ENCODE measurements at places on chromosomes 7 and 10.
A peak's percentile ranks its signal among the peaks of the same experiment; 100 is the strongest.

- no peak for DNase-seq
These were observed 527.4 kb upstream of the IGFBP3 start for GRCh38 chr7:46448478-46448877.

- DNase-seq: peak; percentile 66
These were observed 120.7 kb downstream of the PRKAG2 start for GRCh38 chr7:151756076-151756731.

GRCh38 chr10:34721208-34721840 lies 93.8 kb downstream of the PARD3 start:
- peak; percentile 50 for DNase-seq

DNA sequence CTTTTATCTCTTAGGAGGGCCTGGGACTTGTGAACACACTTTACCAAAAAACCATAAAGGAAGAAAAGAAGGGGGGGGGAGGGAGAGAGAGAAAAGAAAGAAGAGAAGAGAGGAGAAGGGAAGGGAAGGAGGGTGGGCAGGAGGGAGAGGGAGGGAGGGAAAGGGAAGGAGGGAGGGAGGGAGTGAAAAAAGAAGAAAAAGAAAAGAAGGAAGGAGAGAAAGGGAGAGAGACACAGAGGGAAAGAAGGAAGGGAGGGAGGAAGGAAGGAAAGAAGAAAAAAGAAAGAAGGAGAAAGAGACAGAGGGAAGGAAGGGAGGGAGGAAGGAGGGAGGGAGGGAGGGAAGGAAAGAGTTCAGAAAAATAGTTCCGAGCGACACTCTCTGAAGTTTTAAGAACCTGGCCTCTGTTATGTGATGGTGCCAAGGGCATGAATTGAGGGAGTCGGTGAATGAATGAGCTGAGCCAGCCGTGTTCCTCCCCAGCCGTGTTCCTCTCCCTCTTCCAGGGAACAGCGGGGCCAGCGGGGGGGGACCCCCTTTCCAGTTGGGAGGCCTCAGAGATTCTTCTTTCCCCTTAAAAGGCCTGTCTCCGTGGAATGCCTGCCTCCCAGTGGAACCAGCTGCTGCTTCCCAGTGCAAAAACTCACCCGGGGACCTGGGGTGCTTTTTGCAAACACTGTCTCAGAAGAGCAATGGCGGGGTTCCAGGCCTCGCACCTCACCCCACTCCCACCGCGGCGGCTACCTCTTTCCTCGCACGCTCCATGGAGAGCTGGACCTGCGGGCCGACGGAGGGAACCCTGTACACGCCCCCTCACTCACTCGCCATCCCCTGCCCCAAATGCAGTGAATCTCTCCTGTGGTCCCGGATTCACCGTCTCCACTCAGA lies 84.1 kb downstream of the FOXL3 start:
- DNase-seq: no peak

DNA sequence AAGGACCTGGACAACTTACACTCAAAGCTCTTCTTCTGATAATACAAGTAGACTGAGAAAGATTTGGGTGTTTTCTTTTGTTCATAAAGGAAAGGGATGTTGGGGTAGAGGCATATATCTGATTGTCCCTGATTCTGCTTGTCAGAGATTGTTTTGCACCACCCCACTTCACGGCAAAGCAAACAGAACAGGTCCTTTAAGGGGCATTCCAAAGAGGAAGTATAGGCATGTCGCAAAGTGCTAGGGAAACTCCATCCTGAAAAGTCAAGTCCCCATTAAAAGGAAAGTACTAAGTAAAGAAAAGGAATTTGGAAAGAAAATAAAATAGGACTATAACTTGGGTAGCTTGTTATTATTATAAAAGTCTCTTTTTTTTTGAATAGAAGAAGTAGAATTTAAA lies 233.0 kb downstream of the DNAJB9 start:
- DNase-seq: no peak

DNA sequence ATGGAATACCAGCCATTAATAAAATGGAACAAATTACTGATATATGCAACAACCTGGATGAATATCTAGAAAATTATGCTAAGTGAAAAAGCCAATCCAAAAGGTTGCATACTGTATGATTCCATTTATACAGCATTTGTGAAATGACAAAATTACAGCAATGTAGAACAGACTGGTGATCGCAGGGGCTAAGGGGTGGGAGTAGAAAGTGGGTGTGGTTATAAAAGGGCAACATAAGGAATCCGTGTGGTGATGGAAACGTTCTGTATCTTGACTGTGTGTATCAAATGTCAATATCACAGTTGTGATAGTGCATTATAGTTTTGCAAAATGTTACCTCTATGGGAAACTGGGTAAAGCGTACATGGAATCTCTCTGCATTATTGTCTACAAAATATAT lies 15.0 kb downstream of the CEP41 start:
- no peak for DNase-seq

DNA sequence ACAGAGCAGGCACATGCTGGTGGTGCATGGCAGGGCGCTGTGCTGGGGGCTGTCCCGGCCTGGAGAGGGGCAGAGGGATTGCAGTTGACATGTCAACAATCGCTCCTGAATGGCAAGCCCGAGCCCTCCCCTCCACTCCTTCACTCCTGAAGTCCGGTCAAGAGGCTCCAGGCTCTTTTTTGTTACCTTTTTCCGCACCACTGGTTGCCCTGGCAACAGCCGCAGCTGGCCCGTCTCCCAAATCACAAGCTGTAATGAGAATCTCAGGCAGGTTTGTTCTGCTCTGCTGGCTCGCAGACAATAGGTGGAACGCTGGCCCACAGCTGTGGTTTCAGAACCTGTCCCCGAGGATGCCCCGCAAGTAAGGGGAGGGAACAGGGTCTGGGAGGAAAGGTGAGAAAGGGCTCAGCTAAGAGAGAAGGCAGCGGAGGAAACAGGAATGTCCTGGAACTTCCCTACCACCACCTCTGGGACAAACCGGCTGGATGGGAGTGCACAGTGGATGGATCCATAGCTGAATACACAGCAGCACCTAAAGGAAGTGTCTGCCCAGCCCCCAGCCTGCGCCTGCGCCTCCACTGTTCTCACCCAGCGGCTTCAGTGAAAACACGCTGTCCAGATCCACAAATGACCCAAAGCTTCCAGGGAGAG lies 58.9 kb downstream of the CALML3 start:
- DNase-seq: peak; percentile 87

DNA sequence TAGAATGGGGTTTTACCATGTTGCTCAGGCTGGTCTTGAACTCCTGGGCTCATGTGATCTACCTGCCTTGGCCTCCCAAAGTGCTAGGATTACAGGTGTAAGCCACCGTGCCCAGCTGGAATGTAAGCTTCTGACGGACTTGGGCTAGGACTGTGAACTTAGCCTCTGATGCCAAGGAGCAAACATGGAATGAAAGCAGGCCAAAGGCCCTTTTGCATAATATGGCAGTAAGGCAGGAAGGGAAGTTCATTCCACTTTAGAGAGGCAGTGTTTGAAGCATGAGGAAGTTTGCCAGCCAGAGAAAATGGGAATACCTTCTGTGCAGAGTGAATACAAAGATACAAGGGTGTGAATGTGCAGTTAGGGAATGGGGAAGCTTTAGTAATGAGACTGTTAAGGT lies 20.3 kb downstream of the VCL start:
- no peak for DNase-seq

DNA sequence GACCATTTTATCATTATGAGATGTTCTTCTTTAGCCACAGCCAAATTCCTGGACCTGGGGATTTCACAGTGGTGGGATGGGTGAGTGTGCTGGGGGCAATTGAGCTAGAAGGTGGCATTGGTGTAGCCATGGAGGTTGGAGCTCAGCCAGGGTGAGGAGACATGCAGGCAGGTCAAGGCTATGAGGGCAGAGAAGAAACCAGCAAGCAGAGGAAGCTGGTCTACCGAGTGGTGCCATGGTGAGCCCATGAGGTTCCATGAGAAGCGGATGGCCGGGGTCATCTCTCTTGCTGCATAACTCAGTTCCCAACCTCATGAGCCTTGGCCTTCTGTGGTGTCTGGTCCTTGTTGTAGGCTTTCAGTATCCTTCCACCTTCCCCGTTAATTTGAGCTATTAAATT lies 91.4 kb downstream of the CARD11 start:
- DNase-seq: no peak

- DNase-seq: no peak
These were observed 14.1 kb upstream of the WDR86 start for GRCh38 chr7:151423936-151424335.

DNA sequence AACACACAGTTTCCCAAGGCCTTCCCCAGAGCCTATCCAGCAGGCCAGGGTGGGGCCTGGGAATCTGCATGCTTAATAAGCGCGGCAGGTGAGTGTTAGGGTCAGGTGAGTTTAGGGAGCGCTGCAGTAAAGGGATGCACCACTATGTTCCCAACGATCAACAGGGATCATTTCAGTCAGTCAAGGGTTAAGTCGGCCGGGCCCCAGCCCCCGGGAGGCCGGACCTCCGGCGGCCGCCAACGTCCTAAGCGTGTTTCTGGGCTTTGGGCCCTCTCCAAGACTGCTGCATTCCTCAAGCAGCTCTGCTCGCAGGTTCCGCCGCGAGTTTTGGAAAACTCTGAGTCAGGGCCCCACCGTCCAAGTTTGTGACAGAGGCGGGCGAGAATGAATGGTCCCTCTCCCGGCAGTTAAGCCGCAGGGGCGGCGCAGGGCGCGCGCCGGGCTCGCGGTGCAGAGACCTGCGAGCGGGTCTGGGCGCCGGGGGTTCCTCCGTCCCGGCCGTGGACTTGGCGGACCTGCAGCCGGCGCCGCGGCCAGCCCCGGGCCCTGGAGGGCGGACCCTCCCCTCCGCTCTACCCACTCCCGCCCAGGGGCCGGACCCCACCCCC lies 81.6 kb downstream of the ARHGAP22 start:
- no peak for DNase-seq

GRCh38 chr7:112481121-112481736 lies 438 bp downstream of the LSMEM1 start:
- no peak for DNase-seq

DNA sequence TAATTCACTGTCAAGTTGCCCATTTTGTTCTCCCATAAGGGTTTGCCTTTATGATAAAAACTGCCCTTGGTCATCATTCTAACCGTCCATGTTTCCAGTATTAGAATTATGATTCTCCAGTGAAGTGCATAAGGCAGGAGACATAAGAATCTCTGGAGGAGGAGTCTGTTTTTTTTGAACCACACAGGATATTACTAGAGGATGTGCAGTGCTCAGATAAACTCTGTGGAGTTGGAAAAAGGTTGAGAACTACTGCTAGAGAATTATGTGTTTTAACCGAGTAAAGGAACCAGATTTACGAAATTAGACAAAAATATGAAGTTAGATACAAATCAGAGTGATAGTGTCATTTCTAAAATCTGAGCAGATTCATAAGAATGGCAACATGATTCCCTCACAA lies 40.5 kb downstream of the MDFIC start:
- no peak for DNase-seq

GRCh38 chr10:122347170-122347841 lies 27.2 kb upstream of the PLEKHA1 start:
- no peak for DNase-seq

GRCh38 chr10:86472061-86472460 lies 49.5 kb downstream of the WAPL start:
- DNase-seq: no peak

DNA sequence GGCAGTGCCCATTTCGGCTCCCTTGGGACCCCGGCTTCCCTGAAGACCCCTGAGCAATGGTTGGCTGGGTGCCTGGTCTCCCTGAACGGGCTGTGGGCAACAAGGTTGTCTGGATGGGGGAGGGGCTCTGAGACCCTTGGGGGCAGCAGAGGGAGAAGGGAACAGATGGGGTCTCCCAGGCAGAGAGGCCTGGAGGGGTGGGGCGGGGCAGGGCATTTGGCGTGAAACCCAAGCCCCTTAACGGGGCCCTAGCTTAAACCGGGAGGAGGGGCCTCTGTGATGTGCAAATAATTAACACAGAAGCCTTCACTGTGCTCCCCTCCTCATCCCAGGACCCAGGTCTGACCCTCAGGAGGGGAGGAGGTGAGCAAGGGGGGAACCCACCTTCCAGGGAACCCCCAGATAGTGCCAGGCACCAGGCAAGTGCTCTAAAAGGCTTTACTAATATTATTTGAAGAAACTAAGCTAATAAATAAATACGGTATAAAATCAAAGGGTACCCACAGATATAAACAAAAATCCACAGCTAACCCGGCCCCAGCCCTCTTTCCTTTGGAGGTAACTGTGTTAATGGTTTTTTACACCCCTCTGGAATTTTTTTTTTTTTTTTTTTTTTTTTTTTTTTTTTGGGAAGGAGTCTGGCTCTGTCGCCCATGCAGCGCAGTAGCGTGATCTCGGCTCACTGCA lies 170.8 kb downstream of the RNF216 start:
- DNase-seq: no peak

DNA sequence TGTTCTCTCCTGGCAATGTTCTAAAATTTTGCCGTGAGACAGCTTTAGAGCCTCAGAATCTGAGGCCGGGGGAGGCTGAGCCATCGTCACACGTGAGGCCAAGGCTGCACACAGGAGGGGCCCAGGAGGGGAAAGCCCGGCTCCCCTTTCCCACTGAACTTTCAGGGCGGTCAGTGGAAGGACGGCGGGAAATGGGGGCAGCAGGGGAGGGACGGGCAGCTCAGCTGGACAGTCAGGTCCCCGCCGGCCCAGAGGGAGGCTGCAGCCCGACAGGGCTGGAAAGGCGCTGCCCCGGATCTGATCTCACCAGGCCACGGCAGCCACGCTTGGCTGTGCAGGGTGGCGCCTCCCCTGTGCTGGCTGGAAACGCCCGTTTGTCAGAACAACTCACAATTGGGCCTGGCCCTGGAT lies 43.3 kb upstream of the ADGRA1 start:
- no peak for DNase-seq

DNA sequence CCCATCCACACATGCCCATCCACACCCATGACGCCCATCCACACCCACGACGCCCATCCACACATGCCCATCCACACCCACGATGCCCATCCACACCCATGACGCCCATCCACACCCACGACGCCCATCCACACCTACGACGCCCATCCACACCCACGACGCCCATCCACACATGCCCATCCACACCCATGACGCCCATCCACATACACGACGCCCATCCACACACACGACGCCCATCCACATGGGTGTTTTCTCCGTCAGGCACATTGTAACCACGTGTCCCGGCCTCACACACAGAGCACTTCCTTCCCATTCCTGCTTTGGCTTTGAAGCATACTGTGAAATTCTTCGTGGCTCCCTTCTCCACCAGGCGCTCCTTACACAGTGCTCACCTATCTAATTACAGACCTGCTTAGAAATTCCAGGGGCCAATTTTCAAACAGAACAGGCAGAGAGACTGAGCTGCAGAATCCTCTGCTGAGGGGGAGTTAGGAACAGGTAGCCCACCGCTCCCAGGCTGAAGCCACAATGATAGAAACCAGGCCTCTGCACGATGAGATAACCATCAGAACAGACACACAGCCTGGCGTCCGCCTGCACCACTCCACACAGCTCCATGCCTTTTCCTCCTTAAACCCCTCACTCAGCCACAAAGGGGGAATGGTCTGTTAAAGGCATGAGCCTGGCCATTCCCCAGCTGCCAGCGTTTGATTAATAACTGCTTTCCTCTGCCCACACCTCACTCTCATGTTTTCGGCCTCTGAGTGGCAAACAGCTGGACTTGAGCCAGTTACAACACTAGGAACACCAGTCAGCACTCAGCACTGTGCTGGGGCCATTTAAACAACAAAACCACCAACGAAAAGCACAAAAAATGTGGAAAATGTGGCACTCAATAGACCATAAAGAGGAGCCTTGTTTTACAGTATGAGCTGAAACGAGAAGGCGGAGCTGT lies 501.6 kb downstream of the PTPRN2 start:
- no peak for DNase-seq

GRCh38 chr10:3701491-3701890 lies 83.5 kb downstream of the KLF6 start:
- no peak for DNase-seq

Data from MCF 10A (cell line).